CD4-positive, alpha-beta memory T cell (primary cell): ENCODE measurements at places on chromosomes 11 and 22.

DNA sequence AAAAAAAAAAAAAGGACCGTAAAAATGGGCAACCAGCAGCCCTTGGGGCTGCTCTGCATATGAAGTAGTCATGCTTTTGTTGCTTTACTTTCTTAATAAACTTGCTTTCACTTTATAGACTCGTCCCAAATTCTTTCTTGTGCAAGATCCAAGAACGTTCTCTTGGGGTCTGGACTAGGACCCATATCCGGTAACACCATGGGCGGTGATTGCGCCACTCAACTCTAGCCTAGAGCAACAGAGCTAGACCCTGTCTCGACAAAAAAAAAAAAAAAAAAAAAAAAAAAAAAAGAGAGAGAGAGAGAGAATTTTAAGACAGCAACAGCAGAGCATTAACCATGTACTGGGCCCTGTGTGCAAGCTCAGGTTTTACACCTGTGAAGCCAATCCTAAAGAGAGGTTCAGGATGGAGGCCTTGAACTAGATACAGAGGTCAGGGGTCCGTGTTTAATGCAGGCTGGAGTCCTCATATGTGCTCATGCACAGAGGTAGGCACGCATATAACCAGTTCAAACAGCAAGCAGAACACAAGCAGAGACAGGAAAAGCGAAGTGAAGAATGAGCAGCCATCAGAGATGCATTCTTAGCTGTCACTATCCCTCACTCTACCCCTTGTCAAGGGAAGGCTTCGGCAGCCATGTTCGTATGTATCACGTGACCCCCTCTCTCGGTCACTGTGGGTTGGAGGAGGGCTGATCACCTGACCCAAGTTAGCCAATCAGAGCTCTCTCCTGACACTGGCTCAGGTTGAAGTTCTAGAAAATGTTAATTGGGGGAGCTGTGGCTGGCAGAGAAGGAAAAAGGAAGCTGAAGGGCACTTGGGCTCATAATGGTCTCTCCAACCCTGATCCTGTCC lies 16.7 kb upstream of the SYT12 start:
- H3K27me3 ChIP-seq = no peaks in the 10 kb centered on the region
- no peak for DNase-seq
- no peak overlapping the region for H3K4me3 ChIP-seq
- no peak overlapping the region for H3K27ac ChIP-seq
- no peaks in the 10 kb centered on the region for H3K4me1 ChIP-seq
- no peaks in the 10 kb centered on the region for H3K36me3 ChIP-seq

GRCh38 chr11:76626921-76627401 lies 43.6 kb downstream of the LRRC32 start:
- no peak for DNase-seq
- no peaks in the 10 kb centered on the region for H3K27me3 ChIP-seq
- H3K4me1 ChIP-seq = peaks cover 8% of the 10 kb centered on the region
- no peak overlapping the region for H3K4me3 ChIP-seq
- no peak overlapping the region for H3K27ac ChIP-seq
- no peaks in the 10 kb centered on the region for H3K36me3 ChIP-seq

DNA sequence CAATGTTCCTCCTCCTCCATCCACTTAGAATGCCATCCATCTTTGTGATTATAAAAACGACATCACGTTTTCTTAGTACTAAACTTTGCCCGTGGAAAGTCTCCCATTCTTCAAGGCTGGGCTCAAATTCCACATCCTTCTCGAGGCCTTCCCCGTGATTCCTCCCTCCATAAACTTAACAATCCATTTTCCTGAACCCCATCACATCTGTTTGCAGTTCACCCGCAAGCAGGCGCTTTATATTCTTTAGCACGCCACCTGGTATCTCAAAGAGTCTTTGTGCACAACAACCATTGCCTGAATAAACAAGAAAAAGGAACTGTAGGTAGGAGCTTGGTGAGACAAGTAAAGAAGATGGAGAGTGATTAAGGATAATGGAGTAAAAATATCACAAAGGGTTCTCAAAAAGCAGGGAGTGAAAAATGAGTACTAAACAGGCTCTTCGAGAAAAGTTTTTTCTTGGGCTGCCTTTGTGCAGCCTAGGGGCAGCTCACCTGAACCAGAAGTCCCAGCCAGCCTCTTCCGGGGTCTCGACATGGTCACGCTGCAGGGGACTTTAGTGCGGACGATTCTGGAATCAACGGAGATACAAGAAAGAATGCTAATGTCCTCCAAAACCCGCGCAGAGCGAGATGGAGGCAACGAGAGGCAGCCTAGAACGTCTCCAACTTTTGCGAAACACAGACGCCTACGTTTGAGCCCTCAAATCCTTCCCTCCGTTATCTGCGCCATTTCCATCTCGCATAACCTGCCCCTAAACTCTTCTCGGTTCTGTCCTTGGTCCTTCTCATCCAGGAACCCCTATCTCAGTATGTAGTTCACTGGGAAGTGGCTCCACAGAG lies 585 bp downstream of the THYN1 start:
- H3K4me3 ChIP-seq = peak overlapping the region; percentile 93
- H3K27ac ChIP-seq = peak overlapping the region; percentile 40
- peaks cover 40% of the 10 kb centered on the region for H3K36me3 ChIP-seq
- H3K4me1 ChIP-seq = peaks cover 30% of the 10 kb centered on the region

DNA sequence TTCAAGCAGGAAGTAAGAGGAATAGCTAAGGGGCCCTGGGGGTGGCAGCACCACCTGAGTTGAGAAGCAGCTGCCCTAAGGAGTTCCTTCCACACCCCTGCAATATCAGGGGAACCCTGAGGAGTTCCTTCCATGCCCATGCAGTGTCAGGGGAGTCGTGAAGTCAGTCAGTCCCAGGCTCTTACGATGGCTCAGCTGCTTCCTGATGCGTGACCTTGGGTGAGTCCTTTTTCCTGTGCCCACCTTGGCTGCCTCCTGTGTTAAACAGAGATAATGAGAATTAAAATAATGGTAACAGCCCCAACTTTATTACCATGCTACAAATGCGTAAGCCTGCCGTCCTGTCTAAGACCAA lies 181.1 kb downstream of the MIAT start:
- DNase-seq = no peak
- no peaks in the 10 kb centered on the region for H3K4me1 ChIP-seq
- H3K27me3 ChIP-seq = no peaks in the 10 kb centered on the region
- H3K4me3 ChIP-seq = no peak overlapping the region
- H3K27ac ChIP-seq = no peak overlapping the region
- H3K36me3 ChIP-seq = no peaks in the 10 kb centered on the region

- H3K4me1 ChIP-seq = no peaks in the 10 kb centered on the region
- no peak overlapping the region for H3K27ac ChIP-seq
- no peak overlapping the region for H3K4me3 ChIP-seq
- H3K27me3 ChIP-seq = no peaks in the 10 kb centered on the region
These were observed 427.9 kb upstream of the CCDC179 start for GRCh38 chr11:23288003-23288783.

- H3K27ac ChIP-seq = no peak overlapping the region
- peaks cover 11% of the 10 kb centered on the region for H3K36me3 ChIP-seq
- DNase-seq = no peak
- H3K4me1 ChIP-seq = no peaks in the 10 kb centered on the region
- H3K27me3 ChIP-seq = no peaks in the 10 kb centered on the region
- no peak overlapping the region for H3K4me3 ChIP-seq
These were observed 17.6 kb downstream of the RNF185 start for GRCh38 chr22:31177420-31178162.

DNA sequence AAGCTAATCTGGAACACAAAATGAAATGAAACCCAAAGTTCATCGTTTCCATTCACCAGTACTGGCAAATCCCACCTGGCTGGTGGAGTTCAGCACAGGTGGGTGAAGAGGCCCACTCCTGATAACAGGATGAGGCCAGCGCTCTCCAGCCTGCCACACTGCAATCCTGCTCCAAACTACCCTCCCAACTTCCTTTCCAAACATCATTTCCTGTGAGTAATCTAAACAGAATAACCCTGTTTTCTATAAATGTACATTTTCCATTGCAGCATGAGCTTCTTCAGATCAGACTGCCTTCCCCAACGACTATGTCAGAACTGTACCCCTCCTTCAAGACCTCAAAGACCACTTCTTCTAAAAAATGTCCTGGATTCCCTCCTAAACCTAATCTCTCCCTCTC lies 15.9 kb upstream of the NFRKB start:
- no peak overlapping the region for H3K27ac ChIP-seq
- H3K4me3 ChIP-seq = no peak overlapping the region
- no peaks in the 10 kb centered on the region for H3K27me3 ChIP-seq
